ENCODE measurements at places on chromosomes 11 and 22. TPM values are rescaled to one million over a fixed set of nuclear protein-coding genes. Genes with fewer than 3 reads are reported as not detected.

DNA sequence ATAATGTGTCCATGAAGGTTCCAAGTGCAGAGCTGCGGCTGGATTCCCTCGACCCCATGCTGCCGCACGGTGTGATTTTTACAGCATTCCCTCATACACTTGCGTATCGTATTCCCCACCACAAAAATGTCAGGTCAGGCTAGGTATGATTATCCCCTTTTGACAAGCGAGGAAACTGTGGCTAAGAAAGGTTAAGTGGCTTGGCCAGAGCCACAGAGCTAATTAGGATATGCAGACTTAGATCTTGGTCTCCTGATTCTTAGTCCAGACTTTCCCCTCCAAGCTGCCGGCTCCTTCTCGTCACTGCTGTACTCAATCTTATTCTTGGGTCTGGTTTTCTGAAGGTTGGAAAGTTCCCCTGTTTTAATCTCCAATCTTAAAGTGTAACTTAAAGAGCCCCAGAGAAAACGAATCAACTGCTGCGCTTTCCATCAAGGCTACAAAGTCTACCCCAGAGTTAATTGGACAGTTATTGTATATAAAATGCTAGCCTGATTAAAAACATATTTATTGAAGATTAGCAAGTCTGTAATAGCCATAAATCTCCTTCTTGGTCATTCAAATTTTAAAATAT lies 176.6 kb downstream of the ADAMTS15 start:
- no peak for DNase-seq

- DNase-seq, result no peak
Observed at GRCh38 chr22:45709060-45709739, 37.6 kb downstream of the ATXN10 start.

DNA sequence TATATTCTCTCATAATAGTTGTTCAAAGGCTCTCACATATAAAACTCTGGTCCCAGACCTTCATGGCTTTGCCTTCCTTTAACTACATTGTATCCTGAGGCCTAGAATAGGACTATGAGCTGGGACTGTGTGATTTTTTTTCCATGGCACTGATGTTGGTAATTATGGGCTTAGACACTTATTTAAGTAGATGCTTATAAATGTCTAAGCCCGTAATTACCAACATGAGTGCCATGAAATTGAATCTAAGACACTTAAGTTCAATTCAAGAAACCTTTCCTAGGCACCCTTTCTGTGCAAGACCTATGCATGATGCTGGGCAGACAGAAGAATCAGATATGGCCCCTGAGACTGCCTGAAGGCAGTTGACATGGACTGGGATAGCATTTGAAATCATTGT lies 63.0 kb downstream of the P4HA3 start:
- no peak for DNase-seq

DNA sequence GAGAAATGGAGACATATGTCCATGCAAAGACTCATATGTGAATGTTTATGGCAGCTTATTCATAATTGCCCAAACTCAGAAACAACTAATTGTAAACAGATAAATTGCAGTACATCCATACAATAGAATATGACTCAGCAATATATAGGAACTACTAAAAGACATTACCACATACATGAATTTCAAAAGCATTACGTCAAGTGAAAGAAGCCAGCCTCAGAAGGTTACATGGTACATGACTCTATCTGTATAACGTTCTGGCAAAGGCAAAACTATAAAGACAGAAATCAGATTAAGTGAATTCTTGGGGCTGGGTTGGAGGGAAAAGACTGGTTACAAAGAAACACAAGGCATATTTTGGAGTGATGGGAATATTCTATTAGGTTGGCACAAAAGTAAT lies 7.2 kb downstream of the KCTD21 start:
- DNase-seq, result no peak

GRCh38 chr22:23888615-23889401 lies 5.4 kb upstream of the MIF start:
- no peak for DNase-seq

GRCh38 chr11:88414385-88414861 lies 76.9 kb upstream of the CTSC start:
- DNase-seq, result no peak

DNA sequence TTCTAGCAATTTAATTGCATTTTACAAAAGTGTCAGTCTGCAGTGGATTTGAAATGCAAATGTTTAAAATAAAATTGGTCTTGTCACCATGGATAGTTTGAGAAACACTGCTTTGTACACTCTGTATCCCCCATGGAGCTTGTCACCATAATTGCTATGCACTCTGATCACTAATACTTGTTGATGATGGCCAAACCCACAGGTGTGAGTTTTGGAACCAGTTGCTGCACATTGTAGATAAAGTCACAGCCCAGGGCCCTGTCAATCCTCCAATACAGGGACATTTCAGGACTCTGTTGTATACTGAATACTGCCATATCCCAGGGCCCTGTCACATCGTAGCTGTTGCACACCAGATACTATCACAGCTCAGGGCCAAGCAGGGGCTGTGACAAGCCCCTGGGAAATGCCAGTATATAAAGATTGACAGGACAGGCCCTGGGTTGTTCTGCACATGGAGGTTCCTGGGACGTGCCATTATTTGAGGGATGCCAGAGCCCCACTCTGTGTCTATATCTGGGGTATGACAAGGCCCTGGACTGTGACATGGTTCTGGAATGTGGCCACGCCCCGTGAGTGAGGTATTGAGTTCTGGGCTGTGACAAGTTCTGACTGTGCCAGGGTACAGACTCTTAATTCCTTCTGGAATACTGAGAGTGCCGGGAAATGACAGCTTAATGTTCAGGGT lies 27.9 kb upstream of the SMPD1 start:
- DNase-seq, result no peak

DNA sequence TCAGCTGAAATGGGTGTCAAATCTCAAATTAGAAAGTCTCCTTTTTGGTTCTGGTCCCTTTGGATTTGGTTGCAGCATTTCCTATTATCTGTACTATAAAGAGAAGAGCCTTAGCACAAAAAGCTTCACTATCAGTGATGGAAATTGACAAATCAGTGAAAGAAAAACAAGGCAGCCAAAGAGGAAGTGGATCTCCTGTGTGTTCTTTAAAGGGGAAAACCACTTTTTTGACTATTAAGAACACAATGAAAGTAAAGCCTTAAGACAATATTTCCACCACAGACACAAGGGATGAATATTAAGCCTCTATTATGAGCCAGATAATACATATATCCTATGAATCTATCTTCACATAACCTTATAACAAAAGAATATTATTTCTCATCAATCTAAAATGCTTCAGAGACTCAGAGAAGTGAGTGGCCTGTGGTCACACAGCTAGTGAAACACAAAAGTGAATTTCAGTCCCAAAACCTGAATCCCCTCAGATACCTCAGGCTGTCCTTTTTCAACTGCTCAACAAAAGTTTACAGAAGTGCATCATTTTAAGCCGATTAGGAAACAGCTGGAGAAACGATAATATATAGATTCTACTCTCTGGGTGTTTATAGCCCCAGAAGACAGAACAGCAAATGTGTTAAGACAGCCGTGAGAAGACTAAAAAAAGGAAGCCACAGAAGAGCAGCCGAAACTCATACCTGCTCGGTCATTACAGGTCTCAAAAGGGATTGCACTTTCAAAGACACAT lies 24.4 kb upstream of the FSHB start:
- DNase-seq, result no peak

DNA sequence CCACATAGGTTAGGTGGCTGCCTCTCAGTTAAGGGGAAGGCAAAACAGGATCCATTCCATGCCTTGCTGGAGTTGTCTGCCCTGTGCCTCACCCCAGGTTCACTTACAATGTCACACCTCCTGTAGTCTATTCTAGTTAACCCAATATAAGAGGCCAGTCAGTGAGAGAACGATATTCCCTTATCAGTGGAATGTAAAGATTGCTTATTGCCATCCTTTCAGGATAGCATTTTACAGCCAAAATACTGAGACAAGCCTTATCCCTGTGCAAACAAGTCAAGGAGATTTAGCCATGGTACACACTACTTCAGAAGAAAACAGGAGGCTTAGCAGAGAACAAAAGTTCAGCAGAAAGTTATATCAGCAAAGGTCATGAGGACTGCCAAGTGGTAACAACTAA lies 5.5 kb downstream of the CYP2R1 start:
- DNase-seq, result no peak

DNA sequence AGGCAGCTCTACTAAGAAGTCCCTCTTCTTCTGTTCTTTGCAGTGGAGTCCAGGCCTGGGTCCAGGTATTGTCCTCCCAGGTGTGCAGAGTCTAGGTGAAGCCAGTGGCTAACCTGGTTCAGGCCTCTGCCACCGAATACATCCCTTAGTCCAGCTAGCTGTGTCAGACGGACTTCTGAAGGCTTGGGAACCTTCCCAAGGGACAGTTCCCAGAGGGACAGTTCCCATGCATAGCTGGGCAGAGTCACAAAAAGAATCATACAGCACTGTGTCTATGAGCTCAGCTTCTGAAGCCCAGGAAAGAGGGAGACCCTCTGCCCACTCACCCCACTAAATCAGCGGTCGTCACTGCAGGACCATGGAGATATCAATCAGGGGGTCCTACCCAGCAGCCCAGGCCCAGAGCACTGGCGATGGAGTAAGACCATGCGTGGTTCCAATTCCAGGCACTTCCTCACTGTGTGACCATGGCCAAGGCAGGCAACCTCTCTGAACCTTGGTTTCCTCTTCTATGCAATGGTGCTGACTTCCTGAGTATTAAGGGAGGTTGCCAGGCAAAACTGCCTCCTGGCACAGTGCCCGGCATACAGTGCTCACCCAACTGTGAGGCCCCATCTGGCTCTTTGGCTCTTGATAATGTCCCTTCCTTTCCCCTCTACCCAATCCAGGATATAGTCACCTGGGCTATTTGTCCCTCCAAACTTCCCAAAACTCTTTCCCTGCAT lies 3.4 kb downstream of the MS4A10 start:
- peak; percentile 83 for DNase-seq

DNA sequence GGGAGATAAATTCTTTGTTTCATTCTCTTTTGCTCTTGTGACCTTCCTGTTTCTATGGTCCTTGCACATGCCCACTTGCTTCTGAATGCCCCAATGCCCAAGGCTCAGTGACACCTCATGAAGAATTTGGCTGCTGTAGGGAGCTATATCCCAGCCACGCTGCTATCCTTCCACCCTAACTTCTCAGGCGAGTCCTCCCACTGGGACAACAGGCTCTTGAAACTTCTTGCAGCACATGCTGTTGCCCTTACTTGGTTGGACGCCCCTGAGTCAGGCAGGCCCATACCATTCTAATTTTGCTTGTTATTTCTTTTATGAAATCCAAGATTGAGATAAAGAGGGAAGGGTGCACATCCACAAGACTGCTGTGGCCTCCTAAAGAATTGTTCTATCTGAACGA lies 57.6 kb upstream of the BLID start:
- DNase-seq, result no peak

GRCh38 chr11:130480186-130480585 lies 31.7 kb downstream of the ADAMTS15 start:
- no peak for DNase-seq

The ZP1 gene
- total RNA-seq, result not detected

The KRTAP5-7 gene
- total RNA-seq, result not detected

The FXYD6 gene
- total RNA-seq, result not detected

The KRTAP5-9 gene
- not detected for total RNA-seq

The MS4A15 gene
- not detected for total RNA-seq

The MPEG1 gene
- total RNA-seq, result not detected

Data from G401 (cell line).